ENCODE measurements at places on chromosomes 11 and 22.
A peak's percentile ranks its signal among the peaks of the same experiment; 100 is the strongest.

- peaks cover 5% of the 10 kb centered on the region for H3K4me1 ChIP-seq
- H3K27ac ChIP-seq = no peak overlapping the region
- no peak for DNase-seq
- no peaks in the 10 kb centered on the region for H3K27me3 ChIP-seq
- peaks cover 17% of the 10 kb centered on the region for H3K36me3 ChIP-seq
- H3K4me3 ChIP-seq = no peak overlapping the region
Observed at GRCh38 chr22:17130199-17130598, 9.0 kb upstream of the TMEM121B start.

- no peak overlapping the region for H3K4me3 ChIP-seq
- no peaks in the 10 kb centered on the region for H3K36me3 ChIP-seq
- no peak overlapping the region for H3K27ac ChIP-seq
- peaks cover 21% of the 10 kb centered on the region for H3K4me1 ChIP-seq
- no peak for DNase-seq
Observed at GRCh38 chr22:19287076-19287707, 4.3 kb downstream of the CLTCL1 start.

DNA sequence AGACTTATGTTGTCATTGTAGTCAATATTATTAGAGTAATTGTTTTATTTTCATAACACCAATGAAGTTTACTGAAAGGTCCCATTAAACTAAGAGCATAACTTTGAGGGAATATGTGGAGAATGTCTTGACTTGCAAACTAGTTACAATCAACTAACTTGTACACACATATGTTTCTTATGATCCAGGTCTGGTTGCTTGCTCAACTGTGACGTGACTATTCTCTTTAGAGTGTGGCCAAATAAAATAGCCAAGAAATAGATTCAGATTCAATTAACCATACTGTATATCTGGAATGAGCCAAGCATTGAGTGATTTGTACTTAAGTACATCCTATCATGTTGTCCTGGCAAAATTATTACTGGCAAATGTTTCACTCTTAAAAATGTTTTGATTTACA, 101.7 kb downstream of the METTL15 start:
- peaks cover 30% of the 10 kb centered on the region for H3K36me3 ChIP-seq
- H3K27ac ChIP-seq = no peak overlapping the region
- no peak overlapping the region for H3K4me3 ChIP-seq

- peaks cover 15% of the 10 kb centered on the region for H3K4me1 ChIP-seq
- peaks cover 18% of the 10 kb centered on the region for H3K36me3 ChIP-seq
- peak overlapping the region; percentile 99 for H3K27ac ChIP-seq
- no peaks in the 10 kb centered on the region for H3K27me3 ChIP-seq
- H3K4me3 ChIP-seq = peak overlapping the region; percentile 98
- no peak for DNase-seq
Observed at GRCh38 chr22:50508897-50509296, 873 bp downstream of the NCAPH2 start.

GRCh38 chr11:19428206-19429002, 187.7 kb upstream of the E2F8 start:
- no peak overlapping the region for H3K4me3 ChIP-seq
- no peak overlapping the region for H3K27ac ChIP-seq
- H3K27me3 ChIP-seq = peaks cover 8% of the 10 kb centered on the region
- no peaks in the 10 kb centered on the region for H3K36me3 ChIP-seq
- peaks cover 20% of the 10 kb centered on the region for H3K4me1 ChIP-seq

DNA sequence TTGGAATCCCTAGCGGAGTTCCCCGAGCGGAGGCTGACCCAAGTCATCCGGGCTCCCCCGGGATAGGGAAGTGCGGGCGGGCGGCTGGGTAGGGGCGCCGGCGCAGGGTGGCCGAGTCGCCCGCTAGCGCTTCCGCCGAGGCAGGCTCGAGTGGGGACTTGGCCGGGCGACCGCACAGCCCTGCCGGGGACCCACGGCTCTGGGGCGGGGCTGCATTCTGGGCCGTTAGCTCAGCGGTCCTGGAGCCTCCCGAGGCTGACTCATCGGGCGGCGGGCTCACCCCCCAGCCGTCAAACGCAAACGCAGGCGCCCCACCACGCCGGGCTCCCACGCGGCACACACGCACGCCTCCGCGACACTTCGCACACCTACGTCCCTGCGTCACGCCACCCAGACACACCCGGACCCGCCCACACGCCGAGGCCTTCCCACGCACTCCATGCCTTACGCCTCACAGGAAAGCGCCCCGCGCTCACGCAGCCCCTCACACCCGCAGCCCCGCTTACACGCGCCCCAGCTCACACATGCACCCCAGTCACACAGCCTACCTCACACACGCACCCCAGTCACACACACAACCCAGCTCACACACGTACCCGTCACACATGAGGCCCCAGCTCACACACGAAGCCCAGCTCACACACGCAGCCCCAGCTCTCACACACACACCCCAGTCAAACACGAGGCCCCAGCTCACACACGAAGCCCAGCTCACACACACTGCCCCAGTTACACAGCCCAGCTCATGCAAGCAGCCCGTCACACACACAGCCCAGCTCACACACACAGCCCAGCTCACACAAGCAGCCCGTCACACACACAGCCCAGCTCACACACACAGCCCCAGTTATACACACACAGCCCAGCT, 1.2 kb downstream of the PHLDB1 start:
- H3K27me3 ChIP-seq = peaks cover 25% of the 10 kb centered on the region
- H3K4me3 ChIP-seq = peak overlapping the region; percentile 83
- H3K4me1 ChIP-seq = peaks cover 35% of the 10 kb centered on the region
- peaks cover 1% of the 10 kb centered on the region for H3K36me3 ChIP-seq
- DNase-seq = peak; percentile 48
- peak overlapping the region; percentile 70 for H3K27ac ChIP-seq

DNA sequence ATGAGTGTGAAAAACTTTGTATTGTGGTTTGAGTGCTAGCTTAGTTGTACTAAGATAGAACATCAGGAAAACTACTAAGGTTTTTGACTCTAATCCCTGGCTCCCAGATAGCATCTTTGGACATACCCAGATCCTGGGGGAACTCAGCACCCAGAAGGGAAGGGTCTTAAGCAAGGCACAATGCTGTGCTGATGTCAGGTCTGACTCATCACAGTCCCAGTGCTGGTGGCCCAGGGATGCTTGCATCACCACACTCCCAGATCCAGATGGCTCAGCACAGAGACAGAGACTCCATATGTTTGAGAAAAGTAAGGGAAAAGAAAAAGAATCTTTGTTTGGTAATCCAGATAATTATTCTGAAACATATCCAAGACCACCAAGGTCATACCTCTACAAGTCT, 18.3 kb upstream of the OR56A3 start:
- H3K27me3 ChIP-seq = no peaks in the 10 kb centered on the region
- no peak overlapping the region for H3K4me3 ChIP-seq
- no peak for DNase-seq
- H3K4me1 ChIP-seq = no peaks in the 10 kb centered on the region
- H3K36me3 ChIP-seq = no peaks in the 10 kb centered on the region
- H3K27ac ChIP-seq = no peak overlapping the region
